HTR-8/SVneo (cell line): ENCODE measurements at places on chromosomes 5 and 9.

GRCh38 chr9:90555351-90556057, 87.1 kb downstream of the DIRAS2 start:
- DNase-seq: no peak

- DNase-seq: no peak
Measured at GRCh38 chr5:82100303-82101077, 128.7 kb downstream of the ATG10 start.

- DNase-seq: no peak
Measured at GRCh38 chr5:172864747-172865146, 30.7 kb downstream of the ERGIC1 start.

DNA sequence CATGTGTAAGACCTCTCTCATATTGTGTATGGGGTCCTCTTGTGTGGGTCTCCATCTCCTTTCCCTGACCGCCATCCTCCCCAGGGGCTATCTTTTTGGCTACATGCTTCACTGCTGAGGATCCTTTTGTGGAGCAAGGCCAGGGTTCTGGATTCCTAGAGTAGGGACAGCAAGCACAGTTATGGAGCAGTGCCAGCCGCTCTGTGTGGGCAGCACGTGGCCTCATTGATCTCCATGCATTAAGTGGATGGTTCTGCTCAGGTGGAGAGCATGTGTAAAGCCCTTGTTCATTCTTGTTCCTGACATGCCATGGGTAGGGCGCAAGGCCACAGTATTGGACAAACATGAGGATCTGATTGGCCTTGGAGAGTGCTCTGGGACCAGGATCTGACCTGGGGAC, 8.9 kb downstream of the PHF2 start:
- DNase-seq: no peak

- DNase-seq: no peak
Measured at GRCh38 chr9:105176194-105176593, 68.3 kb upstream of the SLC44A1 start.

- DNase-seq: no peak
Measured at GRCh38 chr9:83196946-83197345, 134.0 kb upstream of the RASEF start.

GRCh38 chr9:127927201-127927987, 3.2 kb downstream of the PIP5KL1 start:
- no peak for DNase-seq

GRCh38 chr9:25350011-25350410, 328.2 kb downstream of the TUSC1 start:
- peak; percentile 1 for DNase-seq

DNA sequence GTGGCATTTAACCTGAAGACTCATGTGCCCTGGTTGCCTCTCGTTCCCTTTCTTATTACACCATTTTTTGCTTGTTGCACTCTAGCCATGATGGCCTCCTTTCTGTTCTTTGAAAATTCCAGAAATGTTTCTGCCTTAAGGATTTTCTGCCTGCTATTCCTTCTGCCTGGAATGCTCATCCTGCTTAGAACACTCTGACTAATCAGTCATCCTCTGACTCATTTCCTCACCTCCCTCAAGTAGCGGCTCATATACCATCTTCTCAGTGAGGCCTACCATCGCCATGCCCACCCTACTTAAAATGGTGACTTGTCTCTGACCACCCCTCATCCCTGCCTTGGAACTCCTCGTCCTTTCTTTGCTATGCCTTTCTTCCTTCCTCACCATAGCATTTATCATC, 68.8 kb downstream of the KIF4B start:
- peak; percentile 47 for DNase-seq

DNA sequence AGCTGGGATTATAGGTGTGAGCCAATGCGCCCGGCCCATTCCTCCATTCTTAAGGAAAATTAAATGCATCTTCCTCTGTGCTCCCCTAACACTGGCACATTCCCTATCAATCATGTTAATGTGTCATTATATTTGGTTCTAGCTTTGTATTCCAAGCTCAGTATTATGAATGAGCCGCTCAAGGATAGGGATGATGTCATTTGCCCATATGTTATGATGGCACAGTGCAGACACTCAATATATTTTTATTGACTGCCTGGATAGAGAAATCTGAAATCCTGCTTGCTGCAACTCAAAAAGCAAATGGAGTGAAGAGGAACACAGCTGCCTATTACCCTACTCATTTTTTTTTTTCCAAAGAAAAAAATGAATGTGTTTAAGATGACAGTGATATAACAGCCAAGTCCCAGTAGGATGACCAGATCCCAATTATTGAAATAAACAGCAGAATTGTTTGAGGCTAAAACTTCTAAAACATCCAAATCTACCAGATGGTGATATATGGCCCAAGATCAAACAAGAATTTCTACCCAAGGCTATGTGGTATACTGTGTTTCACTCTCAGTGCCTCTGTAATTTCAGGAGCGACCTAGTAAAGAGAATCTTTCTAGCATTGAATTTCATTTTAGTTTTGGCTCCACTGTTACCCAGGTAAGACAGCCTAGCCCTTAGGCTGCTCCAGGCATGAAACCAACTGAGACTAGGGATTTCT, 16.3 kb downstream of the SUSD1 start:
- no peak for DNase-seq

DNA sequence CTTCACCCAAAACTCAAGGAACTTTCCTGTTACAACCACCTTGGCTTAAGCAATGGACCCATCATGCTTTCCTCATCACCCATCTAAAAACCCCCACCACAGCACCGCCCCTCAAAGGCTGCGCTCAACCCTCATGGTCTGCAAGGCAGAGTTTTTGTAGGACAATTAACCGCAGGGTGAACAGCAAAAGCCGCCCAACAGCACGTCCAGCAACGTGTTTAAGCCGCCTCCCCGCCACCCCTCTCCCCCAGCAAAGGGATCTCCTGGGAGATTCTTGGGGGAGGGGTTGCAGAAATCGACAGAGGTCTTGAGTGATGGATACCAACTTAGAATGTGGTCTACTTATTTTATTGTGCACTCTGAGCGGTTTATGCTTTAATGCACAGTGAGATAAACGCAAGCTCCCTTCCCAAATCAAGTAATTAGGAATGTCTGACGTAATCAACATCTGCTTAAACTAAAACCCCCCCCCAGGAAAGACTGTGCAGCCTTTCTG, 1.9 kb downstream of the ROR2 start:
- DNase-seq: no peak
